ENCODE measurements at places on chromosomes 5 and 9. TPM values are rescaled to one million over a fixed set of nuclear protein-coding genes. Genes with fewer than 3 reads are reported as not detected.

DNA sequence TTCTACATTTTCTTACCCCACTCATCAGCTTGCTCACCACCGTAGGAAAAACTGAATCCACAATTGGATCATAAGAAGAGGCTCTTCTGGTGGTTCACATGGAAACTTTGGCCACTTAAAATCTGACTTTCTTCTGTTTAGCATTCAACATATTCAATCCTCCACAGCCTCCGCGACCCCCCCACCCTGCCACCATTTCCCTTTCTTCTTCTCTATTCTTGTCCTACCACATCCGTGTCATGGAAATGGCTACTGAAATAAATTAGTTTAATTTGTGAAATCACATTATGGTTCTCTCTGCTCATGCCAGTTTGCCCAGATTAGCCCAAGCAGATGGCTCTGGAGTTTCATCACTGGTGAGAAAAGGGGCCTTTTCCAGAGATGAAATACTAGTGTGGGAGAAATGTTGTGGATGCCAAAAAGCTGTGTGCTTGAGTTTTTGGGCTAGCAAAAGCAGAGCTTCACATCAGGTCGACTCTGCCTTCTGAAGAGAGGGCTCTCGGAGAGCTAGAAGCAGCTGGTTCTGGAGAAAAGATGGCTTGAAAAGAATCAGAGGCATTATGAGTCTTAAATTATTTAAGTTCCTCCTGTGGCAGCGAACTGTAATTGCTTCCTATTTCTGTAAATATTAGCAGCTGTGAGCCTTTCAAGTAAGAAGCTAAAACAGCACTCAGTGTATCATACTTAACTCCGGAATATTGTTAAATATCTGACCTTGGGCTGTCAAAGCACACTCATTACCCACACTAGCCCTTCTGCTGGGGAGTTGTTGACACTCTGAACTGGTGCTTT, 107.1 kb downstream of the MAT2B start:
- no peak for DNase-seq

GRCh38 chr9:136907011-136907914, 20.9 kb downstream of the TRAF2 start:
- no peak for DNase-seq

GRCh38 chr9:97140566-97140965, 101.6 kb upstream of the CTSV start:
- no peak for DNase-seq

Gene FAF2
- 15.3 TPM for total RNA-seq

GRCh38 chr9:114467226-114467750, 38.0 kb downstream of the WHRN start:
- DNase-seq, result no peak

DNA sequence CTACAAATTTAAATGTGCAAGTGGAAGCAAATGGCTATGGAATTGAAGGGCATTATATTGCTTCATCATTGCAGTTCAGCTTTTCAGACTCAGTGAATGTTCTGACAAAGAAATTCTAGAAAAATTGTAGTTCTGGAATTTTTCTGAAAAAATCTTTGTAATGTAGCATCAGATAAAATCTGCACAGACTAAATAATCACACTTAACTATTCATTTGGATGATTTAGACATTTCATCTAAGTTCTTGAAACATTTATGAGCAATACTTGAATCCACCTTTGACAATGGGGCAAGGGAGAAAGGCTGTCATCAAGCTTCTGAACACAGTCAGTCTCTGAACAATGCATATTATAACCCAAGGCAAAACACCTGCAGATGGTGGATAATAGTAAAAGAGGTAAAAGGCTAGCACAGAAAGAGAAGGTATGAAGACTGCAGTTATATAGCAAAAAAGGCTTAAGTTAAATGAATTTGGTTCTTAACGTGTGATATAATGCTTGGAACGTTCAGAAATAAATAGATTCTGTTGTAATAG, 1352.0 kb upstream of the NUDT12 start:
- DNase-seq, result no peak

GRCh38 chr9:110877374-110877773, 160.9 kb downstream of the LPAR1 start:
- DNase-seq, result no peak

Gene TLE1
- 15.2 TPM for total RNA-seq

- DNase-seq, result no peak
Measured at GRCh38 chr9:38393128-38393796, 760 bp downstream of the ALDH1B1 start.

Gene GFI1B
- total RNA-seq, result not detected

DNA sequence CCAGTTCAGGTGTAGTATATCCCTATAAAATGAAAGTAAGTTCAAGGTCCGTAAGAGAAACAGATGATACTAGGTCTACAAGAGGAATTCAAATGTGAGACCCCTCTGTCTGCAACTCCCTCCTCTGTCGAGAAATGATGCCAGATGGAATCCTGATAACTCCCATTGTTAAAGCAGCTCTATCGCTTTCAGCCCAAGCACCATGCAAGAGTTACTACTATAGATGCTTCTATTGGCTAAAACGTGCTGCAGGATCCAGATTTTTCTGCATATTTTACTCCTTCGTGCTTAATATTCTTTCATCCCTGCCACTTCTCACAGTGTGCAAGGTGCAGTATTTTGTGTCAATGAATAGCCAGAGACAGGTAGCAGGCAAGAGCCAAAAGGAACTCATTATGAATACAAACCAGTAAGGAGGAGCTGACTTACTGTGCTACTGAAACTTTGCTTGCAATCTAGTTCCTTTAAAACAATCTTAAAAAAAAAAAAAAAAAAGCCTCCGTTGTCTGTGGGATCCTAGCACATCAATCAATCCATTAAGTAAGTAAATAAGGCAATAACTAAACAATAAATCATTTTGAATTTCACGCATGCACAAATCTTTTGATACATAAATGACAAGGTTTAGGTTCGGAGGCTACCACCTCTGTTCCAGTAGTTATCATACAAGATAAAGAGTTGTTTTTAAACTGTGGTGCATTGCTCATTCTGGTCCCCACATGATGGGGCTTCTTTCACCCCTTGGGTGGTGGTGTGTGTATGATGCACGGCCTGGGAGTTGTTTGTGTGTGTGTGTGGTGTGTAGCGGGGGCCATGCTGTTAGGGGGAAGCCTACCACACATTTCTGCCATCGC, 151.1 kb upstream of the MPDZ start:
- no peak for DNase-seq

DNA sequence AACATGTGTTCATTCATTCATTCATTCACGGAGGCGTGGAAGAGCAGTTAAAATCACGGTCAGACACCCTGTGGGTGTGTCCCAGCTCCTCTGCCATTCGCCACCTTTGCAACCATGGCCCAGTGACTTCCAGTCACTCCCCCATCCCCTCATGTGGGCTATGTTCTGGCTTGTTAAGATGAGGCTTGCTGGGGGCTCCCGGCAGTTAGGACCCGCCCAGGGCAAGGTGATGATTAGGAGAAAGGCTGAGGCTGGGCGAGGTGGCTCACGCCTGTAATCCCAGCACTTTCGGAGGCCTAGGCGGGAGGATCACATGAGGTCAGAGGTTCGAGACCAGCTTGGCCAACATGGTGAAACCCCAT, 24.9 kb upstream of the PTGES start:
- no peak for DNase-seq

DNA sequence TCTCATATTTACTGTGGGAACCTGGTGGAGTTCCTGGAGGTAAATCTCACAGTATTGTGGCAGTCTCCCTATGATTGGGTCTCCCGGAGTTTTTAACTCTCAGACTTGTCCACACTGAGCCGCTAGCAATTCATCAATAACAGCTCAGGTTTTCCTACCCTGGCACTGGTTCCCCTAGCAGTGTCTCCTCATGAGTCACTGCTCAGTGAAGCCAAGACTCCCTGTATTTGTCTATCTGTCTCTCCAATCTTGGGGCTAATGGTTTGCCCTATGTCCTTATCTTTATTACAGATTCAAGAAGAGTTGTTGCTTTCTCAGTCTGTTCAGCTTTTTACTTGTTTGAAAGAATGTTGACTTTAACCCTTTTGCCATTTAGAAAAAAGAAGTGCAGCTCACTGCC, 176.7 kb upstream of the FGF10 start:
- DNase-seq, result no peak

DNA sequence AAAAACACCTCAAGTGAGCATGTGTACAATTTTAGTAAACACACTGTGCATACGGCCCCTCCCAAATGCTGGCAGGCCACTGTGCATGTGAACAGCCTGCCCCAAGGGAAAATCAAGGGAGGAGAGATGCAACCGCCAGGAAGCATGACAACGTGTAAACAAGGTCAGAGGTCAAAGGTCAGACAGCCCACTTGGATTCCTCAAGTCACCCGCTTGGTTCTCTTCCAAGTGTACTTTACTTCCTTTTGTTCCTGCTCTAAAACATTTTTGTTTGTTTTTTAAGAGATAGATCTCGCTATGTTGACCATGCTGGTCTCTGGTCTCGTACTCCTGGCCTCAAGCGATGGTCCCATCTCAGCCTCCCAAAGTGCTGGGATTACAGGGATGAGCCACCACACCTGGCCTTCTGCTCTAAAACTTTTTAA, 126.7 kb upstream of the SHB start:
- no peak for DNase-seq

GRCh38 chr5:140220032-140220697, 45.2 kb downstream of the CYSTM1 start:
- no peak for DNase-seq

GRCh38 chr9:38289236-38289865, 103.2 kb upstream of the ALDH1B1 start:
- DNase-seq, result no peak

Gene SLC27A6
- 37.4 TPM for total RNA-seq

DNA sequence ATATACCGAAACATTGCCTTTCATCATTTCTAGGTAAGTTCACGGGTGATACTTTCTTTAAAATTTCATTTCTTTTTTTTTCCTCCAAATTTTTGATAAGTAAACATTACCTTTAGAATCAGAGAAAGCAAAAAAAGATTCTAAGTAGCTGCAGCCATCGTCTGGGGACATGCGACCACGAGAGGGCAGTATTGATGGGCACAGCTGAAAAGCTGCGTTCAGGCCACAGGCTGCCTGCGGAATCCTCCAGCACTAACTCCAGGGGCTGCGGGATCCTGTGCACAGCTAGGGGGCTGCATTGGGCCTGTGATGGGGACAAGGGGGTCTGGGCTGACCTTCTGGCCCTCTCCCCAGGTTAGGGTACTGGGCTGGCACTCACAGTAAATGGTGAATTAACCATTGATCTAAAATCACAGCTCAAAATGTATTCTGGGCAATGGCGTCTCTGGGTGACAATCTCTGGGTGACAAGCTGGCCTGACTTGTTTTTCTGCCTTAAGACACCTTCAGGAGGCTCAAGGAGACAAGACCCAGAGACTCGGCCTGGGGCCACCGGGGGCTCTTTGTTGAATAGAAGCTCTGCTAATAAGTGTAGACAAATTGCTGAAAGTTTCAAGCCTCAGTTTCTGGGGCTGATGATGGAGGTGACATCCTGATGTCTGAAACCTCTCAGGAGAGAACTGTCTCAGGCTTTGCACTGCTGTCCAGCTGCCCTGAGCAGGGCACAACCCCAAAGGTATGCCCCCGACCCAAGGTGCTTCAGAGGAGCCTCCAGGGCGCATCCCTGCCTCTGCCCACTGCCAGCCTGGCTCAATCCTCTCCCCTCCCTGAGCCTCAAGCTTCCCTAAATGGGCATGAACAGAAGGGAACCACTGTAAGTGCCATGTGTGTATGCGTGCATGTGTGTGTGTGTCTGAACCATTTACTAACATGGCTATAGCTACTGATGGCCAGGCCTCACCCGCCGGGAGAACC, 44.3 kb upstream of the SARDH start:
- DNase-seq, result peak; percentile 75

Gene LCN15
- 0.41 TPM for total RNA-seq

- DNase-seq, result no peak
Measured at GRCh38 chr9:120875643-120875953, 1.4 kb downstream of the PHF19 start.

GRCh38 chr9:115126404-115126803, 8.4 kb upstream of the TNC start:
- no peak for DNase-seq

GRCh38 chr9:112020680-112021596, 124.3 kb downstream of the UGCG start:
- DNase-seq, result no peak

Gene SNCAIP
- 2.9 TPM for total RNA-seq

DNA sequence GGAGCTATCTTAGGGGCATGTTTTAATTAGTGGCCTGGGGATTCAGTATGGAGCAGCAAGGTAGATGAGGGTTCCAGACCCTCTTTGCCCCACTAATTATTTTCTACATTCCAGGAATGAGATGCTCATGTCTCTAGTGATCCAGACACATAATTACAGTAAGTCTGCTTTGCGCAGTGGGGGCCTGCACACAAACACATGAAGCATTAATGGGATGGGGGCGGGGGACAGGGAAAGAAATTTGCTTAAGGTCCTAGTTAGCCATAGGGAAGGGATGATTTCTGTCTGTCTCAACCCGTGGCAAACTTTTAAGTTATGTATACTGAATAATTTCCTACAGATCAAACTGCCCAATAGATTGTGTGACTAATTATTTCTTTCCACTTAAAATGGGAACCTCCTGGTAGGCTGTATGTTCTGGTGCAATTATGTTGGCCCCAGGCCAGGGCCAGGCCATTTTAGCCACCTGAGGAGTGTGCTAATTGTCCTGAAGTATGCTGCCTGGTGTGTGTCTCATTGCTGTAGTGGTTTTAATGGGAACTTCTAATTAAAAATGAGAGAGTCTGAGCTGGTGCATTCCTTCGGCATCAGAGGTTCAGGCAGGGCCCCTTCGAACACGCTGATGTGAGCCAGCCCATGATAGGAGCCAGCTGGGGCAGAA, 134.4 kb downstream of the PTTG1 start:
- DNase-seq, result no peak

Gene LRRC19
- not detected for total RNA-seq

Data from left cardiac atrium (tissue), 4 donors.